Cortex of kidney (tissue), 1 donor: ENCODE measurements at places on chromosomes 3 and 15.

- no peak for DNase-seq
These were observed 8.5 kb upstream of the IREB2 start for GRCh38 chr15:78429477-78429876.

- no peak for DNase-seq
These were observed 60.8 kb downstream of the NSMCE3 start for GRCh38 chr15:29208836-29209235.

GRCh38 chr15:53555226-53555625 is 204.2 kb downstream of the WDR72 start:
- DNase-seq, result no peak

DNA sequence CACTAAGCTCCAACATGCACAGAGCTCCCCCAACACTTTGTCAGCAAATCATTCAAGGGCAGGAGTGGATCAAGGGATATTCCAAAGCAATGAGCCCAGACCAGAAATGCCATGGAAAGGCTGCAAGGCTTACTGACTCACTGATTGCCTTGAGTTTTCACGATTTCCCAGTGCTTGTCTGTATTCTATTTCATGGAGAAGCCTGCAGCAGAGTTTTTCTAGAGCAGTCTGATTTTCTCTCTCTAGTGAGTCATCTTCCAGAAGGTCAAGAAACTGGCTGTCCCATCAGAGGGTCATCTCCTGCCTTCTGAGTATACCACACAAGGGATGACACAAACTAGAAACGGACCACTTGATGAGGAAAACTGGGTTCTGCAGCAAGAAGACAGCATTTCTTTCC is 16.5 kb downstream of the LMCD1 start:
- no peak for DNase-seq

DNA sequence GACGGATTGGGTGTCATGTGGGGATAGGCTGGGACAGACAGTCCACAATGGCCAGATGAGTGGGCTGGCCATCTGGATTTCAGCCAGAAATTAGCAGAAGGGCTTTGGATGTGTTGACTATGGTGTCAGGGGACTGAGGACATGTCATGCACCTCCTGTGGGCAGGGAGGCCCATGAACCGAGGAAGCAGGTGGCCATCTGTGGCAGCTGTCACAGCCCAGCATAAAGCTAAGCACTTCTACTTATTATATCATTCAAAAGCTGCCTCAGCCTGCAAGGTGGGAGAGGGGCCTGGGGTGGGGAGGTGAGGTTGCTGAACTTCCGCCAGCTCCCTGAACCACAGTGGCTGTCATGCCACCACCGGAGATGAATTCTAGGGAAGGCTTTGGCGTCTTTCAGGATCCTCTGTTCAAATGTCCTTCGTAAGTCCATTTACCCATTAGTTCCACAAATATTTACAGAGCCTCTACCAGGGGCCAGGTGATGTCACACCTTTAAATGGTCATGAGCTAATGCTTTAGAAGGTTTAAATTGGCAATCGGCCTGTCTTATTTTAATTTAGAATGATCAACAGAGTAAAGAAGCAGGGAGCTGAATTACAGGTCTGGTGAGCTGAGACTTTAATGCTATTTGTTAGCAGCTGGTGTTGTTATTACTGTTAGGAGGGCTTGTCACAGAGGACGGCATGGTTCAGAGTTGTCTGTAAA is 23.6 kb upstream of the CAV3 start:
- no peak for DNase-seq

- no peak for DNase-seq
These were observed at the start of gene LSMEM2 for GRCh38 chr3:50278880-50279224. Gene LSMEM2, plus strand, starts transcription at chr3:50279087. Its CDS starts 27 bp downstream, at chr3:50279114.

- no peak for DNase-seq
These were observed 15.9 kb upstream of the SKOR1 start for GRCh38 chr15:67809441-67809840.

- DNase-seq, result no peak
These were observed 25.9 kb downstream of the PTPN23 start for GRCh38 chr3:47406762-47407149.

DNA sequence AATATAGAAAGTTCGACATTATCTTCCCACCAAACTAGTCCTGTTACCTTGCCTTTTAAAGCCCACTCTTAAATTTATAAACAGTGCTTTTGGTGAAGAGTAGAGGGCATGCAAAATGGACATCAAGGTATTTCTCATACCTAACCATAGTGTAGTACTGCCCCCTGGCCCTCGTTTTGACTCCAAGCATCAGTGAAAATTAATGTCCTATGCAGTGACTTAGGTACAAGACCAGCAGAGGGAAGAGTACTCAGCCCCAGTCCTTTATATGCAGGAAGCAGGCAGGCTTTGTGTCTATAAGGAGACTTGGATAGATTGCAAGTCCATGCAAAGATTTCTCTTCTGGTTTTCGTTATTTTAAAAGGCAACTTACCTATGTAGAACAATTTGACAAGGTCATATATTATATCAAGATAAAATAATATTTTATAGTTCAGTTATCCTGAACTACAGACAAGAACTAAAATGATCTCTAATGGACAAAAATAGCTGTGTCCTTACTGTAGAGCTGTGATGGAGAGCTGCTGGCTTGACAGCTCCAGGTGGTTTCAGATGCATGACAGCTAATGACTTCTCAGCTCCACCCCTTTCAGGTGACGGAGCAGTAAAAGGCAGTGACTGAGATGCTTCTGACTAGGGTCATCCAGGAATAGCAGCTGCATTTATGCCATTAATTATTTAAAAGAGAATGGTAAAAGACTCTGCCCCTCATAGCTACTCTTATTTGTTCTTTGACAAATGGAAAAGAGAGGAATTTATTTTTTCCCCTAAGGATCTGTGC is 646.1 kb downstream of the SQOR start:
- no peak for DNase-seq

DNA sequence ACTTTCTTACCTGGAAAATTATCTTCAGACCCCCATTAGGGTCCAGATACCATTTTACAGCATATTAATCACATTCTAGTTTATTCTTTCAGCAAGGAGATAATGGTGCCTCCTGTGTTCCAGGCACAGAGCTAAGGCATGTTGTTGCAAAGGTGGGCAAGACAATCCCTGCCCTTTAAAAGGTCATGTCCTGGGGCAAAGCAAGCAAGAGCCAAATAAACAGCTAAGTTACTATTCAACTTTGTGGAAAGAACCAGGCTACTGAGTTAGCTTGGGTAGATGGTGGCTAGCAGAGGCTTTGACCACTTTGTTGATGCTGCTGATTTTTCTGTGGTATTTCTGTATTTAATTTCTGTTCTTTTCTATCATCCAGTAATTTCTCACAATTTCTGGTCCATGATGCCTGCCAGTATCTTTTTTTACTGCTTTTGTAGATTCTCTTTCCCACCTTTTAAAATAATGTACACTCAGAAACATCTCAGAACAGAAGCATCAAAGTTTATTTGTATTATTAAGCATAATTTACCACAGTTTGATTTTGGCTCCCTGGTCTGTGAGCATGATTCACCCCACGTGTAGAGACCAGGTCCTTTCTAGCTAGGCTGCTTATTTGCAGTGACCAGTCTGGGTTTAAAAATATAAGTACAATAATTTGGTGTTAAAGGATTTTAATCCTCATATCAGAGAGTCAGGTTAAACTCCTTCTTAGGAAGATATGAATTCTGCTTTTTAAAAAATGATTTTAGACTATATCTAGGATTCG is 71.5 kb downstream of the LRRC28 start:
- no peak for DNase-seq

DNA sequence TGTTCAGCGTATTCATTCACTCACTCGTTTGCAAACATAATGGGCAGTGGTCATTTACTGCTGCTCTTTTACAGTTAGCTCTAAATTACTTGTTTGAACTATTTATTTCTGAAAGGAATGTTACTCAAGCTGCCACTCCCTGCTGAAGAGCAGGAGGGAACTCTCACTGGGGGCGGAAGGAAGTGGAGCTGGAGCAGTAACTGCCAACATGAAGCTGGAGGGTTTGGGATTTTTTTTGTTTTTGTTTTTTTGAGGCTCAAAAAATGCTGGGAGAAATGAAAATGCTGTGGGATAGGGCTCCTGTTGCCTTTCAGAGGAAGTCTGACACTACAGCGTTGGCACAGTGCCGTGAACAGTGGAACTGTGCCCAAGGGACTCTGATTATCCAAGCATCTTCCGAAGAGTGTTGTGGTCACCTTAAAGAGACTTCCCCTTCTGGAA is 44.1 kb downstream of the SENP2 start:
- no peak for DNase-seq

DNA sequence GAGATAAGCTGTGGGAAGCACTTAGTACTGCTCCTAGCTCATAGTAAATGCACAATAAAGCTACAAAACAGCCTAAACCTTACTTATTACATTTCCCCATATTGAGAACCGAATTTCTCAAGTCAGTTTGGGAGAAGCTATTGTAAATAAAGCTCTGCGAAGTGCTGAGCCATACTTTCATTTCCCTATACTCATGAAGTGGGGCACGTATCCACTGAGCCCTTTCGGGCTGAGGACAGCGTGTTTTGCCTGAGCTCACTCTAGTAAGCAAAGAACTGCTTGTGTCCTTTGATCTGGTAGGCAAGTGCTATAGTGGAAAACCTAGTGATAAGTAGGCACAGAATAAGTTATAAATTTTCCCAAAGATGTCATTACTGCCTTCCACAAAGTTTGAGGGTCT is 165.0 kb downstream of the RSL24D1 start:
- no peak for DNase-seq

- no peak for DNase-seq
These were observed 141.9 kb downstream of the SQOR start for GRCh38 chr15:45776772-45777171.

- DNase-seq, result no peak
These were observed 32.3 kb downstream of the XXYLT1 start for GRCh38 chr3:195238586-195239118.

GRCh38 chr3:16477056-16477455 is 36.4 kb downstream of the RFTN1 start:
- DNase-seq, result no peak

DNA sequence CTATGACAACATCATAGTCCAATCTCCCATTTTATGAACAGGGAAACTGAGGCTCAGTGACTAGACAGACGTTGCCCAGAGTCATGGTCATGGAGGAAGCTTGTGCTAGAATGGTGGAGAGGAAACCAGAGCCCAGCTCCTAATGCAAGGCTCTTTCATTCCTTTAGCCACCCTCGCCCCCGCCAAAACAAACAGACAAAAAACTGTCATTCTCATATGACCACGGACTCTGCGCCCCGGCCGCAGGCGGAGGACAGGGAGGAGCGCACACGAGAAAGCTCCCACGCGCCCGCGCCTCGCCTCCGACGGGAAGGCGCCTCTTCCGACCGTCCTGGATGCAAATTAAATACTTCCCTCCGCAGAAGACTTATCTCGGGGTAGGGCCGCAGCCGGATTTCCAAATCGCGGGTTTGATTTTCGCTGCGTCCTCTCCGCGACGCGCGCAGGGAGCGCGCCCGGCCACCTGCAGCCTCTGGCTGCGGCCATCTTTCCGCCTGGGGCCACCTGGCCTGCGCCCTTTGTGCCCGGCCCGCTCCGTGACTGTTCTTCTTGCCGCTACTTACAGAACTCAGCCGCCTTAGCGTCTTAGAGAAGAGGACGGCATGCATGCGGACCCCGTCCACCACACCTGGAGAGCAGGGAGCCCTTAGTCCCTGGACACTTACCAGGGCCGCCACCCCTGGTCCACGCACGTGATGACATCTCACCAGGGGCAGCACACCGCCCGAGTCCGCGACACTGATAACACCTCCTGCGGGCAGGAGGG is 670 bp upstream of the ATP13A3 start:
- DNase-seq, result no peak

GRCh38 chr15:44328135-44328534 is 39.6 kb downstream of the GOLM2 start:
- DNase-seq, result no peak

DNA sequence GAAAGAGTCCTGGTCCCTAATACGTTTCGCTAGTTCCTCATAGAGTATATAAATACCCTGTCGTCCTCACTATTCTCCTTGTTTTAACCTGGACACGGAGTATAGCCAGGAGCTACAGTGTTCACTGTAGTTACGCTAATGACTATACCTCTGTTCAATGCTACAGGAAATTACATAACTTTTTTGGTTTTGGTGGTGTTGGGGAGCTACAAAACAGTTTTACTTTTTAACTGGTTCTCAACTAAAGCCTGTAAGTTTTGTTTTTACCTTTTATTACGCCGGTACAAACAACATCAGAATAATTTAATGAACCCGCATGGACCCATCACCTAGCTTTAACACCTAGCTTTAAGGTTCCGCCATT is 1.5 kb downstream of the LMLN start:
- DNase-seq, result no peak
